ENCODE measurements at places on chromosomes 1 and 21.

DNA sequence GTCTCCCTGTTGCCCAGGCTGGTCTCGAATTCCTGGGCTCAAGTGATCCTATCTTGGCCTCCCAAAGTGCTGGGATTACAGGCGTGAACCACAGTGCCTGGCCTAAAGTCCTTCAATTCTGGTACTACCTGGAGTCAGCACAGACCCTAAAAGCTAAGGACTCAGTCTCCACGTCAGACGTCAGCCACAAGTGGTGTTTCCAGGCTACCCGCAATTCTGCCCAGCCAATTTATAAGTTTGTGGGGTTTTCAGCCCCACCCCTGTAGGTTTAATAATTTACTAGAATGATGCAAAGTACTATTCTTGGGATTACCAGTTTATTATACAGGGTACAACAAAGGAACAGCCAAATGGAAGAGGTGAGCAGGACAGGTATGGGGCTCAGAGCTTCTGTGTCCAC lies 10.6 kb upstream of the DIP2A start:
- DNase-seq, result no peak

DNA sequence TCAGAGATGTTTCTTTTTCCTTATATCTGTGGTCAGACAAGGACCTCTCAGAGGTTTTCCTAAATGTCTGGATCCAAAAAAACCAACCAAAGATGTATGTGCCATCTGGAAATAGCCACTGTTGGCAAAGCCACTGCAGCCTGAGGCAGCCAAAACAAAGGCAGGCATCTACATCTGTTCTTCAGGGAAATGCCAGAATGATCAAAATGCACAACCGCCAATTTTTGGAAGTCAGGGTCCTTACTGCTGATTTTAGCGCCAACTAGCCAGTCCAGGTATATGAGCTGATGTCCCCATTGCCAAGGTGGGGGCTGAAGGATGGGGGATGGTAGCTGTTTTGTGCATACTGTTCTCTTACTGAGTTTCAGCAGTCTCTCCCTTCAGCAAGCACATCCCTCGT lies 45.9 kb downstream of the SYT14 start:
- no peak for DNase-seq

DNA sequence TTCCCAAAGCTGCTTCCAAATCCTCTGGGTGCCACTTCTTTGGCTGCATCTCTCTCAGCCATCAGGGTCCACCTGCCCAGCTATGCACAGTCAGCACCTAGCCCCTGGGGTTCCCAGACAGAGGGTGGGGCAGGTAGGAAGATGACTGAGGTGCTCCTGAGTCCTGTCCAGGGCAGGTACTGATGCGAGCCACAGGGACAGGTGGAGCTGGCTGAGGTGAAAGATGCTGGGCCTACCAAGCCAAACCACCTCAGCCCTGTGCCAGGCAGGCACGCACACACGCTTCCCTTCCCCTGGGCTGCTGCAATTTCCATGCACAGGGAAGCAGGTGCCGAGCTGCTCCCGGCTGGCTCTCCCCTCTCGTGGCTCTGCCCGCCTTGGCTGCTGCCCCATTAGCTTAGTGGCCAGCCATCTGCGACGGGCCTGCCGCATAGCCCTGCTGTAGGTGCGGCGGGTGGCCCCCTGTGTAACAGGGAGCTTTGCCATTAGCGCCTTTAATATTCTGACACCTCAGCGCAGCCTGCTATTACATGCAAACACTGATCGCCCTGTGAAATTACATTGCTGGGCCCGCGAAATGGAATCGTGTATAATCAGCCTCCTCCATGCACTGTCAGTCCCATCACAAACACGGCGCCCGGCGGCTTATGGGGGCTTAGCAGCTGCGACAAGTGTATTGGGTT lies 38.9 kb downstream of the DMAP1 start:
- no peak for DNase-seq

DNA sequence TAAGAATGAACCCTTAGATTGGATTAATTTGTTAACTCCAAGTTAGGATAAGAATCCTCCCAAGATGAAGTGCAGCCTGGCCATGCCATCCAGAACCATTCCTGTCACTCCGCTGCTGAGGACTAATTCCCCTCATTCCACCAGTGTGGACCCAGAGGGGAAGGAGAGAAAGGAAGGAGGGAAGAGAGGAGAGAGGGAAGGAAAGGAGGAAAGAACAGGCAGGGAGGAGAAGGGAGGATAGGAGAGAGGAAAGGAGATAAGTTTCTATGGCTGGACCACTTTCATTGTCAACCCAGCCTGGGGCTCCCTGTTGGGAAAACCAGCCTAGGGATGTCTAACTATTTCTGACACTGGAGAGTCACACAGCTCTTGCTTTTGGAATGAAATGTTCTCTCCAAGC lies 4.7 kb downstream of the MRAP start:
- DNase-seq, result no peak

GRCh38 chr1:243475966-243476365 lies 220.1 kb downstream of the SDCCAG8 start:
- no peak for DNase-seq

DNA sequence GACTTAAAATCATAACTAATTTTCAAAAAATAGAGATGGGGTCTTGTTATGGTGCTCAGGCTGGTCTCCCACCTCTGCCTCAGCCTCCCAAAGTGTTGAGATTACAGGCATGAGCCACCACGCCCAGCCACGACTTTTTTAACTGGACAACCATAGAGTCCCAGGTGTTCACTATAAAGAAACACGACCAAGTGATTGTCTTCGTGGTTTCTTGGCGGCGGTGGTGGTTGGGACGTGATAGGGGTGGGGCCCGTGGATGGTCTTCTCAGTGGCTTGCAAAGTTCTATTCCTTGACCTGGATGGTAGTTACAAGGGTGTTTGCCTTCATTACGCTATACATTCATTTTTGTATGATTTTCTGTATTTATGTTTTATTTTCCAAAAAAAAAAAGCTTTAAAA lies 34.6 kb upstream of the COX20 start:
- DNase-seq, result no peak

DNA sequence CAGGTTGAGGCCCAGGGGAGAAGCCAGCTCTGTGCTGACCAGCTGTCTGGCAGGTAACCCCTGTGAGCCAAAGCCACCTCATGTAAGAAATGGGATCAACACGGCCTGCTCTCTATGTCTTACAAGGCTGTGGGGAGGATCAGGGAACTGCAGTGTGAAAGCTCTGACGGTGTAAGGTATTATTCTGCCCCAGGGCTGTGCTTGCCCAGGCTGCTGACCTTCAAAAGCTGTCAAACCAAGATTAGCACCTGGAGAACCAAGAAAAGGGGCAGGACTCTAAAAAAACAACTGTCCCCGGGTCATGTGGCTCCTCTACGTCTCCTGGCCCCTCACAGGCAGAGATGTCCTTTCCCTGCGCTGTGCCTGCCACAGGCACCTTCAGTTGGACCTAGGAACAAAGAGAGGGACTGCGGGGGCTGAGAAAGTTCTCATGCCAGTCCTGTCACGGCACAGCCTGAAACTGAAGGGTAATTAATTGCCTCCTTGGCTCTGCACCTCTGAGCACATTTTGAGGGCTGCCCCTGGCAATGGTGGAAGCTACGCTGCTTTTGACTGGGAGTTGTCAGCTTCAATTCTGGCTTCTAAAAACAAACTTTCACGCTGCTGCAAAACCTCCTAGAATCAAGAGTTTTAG lies 77.6 kb downstream of the PGBD5 start:
- DNase-seq, result no peak

DNA sequence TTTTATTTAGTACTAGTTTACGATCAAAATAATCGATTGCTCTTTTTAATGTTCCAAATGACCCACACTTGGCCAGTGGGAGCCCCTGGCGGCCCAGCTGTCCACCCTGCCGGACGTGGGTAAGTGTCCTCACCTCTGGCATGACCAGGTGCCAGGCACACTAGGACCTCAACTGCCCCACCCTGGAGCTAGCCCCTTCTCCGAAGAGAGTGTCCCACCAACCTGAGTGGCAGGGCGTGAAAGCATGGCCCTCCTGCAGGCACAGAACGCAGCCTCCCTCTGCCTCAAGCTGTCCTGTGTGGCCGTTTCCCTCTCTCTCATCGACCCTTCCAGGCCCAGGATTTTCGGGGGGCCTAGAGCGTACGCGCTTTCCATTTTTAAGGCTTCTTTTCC lies 32.9 kb upstream of the AGPAT3 start:
- DNase-seq, result no peak

DNA sequence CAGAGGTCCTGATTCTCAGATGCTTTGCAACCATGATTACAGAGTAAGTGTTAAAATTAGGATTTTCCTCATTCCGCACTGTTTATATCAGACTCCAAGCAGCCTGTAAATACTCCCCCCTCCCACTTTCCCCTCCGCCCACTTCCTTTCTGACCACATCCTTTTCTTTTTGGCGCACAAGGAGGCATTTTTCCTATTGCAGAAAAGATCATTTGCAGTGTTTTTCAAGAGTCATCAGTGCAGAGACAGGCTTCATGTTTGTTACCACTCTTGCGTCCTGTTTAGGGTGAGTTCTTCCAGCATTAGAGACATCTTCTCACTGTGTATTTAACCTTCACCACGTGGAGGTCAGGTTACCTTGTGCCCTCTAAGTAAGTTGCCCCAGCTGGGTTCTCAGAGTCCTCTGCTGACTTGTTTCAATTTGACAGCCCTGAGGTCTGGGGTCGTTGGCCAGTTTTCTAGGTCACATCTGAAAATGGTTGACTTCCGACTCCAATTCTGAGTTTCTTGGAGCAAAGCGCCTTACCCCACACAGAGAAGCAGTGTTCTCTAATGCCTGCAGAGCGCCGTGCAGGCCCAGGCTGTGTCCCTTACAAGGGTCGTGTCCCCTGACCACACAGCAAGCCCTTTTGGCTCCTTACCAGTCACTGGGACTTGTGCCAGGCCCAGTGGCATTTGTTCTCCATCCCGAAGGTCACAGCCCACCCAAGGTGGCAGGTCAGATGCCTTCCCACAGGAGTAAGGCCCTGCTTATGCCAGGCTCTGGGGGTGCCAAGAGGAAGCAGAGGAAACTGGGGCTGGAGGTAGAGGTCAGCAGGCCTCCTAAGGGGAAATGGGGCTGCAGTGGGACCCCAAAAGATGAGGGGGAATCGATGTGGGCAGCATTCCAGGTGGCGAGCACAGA lies 85.6 kb downstream of the FAM78B start:
- DNase-seq, result no peak

GRCh38 chr1:226712742-226713419 lies 26.2 kb downstream of the ITPKB start:
- DNase-seq, result no peak

- no peak for DNase-seq
Observed at GRCh38 chr1:214550013-214550856, 1.2 kb downstream of the PTPN14 start.

DNA sequence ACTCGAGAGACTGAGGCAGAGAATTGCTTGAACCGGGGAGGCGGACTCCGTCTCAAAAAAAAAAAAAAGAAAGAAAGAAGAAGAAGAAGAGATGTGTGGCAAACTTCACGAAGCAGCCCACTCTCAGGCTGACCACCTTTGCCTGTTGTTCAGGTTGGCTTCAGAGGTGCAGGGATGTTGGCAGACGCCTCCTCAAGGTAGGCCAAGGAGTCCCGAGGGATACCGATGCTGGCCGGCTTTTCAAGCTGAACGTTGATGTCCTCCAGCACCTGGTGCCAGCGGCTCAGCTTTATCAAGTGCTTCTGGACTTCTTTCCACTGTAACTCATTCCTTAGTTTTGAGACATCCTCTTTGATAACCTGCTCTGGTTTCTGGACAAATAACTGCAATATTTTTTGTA lies 243.8 kb upstream of the ADGRL2 start:
- DNase-seq, result no peak

DNA sequence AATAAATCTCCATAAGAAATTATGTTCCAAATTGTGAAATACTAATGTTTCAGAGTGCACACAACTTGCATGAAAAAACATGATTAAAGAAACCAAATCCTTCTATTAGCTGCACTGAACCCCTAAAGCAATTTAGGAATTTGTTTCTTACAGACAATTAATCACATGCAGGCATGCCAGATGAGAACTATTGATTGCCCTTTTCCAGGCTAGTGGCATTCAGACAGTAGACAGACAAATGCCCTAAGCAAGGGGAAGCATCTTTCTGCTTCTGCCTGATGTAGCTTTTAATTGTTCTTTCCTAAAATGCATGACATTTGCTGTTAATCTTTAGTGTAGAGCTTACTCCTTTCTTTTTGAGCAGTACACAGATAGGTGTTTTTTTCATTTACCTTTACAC lies 229.5 kb downstream of the DPYD start:
- no peak for DNase-seq

- DNase-seq, result no peak
Observed at GRCh38 chr1:116019653-116020253, 43.4 kb downstream of the SLC22A15 start.

DNA sequence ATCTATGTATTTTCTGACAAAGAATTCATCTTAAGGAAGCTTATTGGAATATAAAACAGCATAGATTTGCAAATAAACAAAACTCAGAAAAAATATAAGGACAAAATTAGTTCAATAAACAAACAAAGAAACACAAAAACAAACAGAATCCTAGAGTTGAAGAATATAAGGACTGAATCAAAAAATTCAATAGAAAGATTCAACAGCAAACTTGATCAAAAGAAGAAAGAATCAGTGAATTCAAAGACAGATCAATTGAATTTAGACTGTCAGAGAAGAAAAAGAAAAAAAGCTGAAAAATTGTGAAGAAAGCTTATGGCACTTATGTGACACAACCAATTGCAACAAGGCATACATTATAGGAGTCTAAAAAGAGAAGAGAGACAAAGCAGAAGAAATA lies 770.0 kb upstream of the RGS18 start:
- DNase-seq, result no peak

GRCh38 chr1:219813294-219813693 lies 115.1 kb downstream of the SLC30A10 start:
- no peak for DNase-seq

DNA sequence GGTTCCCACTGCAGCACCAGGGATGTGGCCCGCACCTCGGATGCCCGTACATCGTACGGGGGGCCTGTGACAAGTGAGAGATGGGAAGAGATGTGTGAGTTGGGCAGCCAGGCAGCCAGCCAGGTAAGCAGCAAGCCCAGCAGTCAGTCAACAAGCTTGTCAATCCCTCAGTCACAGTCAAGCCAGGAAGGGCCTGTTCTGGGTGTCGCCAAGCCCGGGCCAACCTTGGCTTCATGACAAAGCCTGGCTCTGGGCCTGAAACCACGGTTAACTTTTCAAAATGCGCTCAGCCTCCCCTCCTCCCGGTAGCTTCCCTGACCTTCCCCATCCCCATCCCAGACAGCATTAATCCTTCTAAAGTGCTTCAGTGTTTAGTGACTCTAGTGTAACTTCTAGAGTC lies 31.8 kb downstream of the MYOM3 start:
- no peak for DNase-seq

DNA sequence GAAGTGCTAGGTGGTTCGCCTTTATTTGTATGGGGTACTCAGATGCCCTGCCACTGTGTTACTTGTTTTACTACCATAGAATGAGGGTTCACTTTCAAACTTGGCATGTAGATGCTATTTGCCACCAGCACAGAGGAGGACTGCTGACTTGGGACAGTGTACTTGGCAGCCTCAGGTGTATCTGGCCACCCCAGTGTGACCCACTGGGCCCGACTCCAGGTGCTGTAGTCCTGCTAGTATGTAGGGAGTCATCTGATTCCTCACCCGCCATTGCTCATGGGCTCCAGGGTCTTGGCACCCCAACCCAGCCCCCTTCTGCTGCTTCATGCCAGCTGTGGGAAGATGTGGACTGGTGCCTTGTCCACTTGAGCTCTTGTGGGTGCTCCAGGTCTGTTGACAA lies 40.0 kb downstream of the ZNF678 start:
- DNase-seq, result no peak

GRCh38 chr21:42010507-42011495 lies 641 bp upstream of the ZBTB21 start:
- DNase-seq, result no peak

All from activated T-helper 1 cell treated with anti-CD3 and anti-CD28 coated beads, Interleukin-2, amount 50 U/mL, for 16 hours (primary cell).